ENCODE measurements at places on chromosomes 7 and 10.

GRCh38 chr7:153522261-153522660, 529.9 kb upstream of the DPP6 start:
- no peak for DNase-seq

GRCh38 chr7:156725073-156725472, 84.5 kb downstream of the RNF32 start:
- no peak for DNase-seq

DNA sequence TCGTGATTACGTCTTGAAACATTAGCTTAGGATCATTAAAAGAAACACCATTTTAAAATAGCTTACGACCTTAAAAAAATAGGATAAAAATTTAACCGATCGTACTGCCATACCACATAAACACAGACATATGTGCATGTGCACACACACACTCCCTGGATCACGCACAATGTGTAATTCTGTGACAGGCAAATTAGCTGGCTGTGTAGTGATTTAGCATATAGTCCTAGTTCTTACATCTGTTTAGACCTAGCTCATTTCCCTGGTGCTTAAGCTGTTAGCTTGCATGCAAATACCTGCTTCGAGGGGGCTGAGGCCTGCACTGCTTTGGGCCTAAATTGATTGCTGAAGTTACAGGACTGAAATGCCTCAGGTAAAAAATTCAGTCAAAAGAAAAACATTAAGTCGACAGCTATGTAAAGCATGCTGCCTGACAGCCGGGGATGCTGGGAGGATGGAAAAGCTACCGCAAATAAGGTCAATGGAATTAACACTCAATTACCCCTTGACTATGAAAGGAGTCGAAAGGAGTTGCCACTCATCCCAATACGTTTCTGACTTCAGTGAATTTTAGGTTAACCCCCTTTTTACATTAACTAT, 267.1 kb upstream of the FZD8 start:
- no peak for DNase-seq

GRCh38 chr10:5812283-5813090, 747 bp downstream of the GDI2 start:
- no peak for DNase-seq

- no peak for DNase-seq
These were observed 113.3 kb downstream of the ITGA8 start for GRCh38 chr10:15606377-15606776.

DNA sequence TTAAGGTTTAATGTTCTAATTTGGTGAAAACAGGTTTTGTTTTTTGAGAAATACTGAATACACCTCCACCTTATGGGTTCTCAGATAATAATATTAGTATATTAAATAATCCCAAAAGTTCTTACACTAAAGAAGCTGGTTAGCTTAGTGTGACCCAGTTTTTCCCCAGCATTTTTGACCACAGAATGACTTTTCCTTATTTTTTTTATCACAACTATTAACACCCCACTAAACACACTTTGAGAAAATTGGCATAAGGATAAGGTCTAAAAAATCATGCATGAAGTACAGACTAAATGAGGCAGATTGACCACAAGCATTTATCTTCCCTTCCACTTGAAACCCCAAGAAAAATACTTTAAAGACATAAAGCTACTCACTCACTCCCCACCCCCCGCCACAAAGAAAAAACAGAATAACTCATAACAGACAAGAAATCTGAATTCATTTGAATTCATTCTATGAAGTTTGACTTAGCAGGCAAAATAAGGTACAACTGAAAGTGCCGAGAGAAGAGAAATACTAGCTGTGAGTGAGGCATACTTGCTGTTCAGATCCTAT, 49.7 kb upstream of the WNT16 start:
- no peak for DNase-seq

DNA sequence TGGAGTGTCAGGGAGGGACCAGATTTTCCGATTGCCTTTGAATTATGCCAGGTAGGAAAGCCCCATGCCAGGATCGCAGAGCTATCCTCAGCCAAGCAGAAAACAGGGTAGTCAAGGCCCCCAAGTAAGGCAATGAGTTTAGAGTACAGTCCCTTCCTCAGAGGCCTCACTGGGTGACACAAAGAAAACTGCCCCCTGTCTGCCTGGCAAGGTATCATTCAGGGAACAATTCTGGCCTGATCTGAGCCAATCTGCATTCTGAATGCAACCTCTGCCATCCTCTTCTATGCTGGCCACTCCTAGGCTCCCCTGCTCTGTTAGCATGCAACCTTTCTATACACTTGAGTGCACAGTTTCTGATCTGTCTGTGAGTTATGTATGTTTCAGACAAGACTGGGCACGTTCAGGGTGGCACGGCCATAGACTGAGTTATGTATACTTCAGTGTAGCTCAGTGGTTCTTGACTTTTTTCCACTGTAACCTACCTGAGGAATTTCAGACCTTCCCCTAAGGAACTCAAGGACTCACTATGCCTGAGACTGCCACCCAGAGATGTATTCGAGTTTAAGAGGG, 336.8 kb downstream of the PLXNA4 start:
- no peak for DNase-seq

GRCh38 chr7:97971120-97971989, 18.6 kb downstream of the OCM2 start:
- DNase-seq, result no peak

GRCh38 chr10:102433619-102434046, 1.3 kb upstream of the CUEDC2 start:
- DNase-seq, result no peak

DNA sequence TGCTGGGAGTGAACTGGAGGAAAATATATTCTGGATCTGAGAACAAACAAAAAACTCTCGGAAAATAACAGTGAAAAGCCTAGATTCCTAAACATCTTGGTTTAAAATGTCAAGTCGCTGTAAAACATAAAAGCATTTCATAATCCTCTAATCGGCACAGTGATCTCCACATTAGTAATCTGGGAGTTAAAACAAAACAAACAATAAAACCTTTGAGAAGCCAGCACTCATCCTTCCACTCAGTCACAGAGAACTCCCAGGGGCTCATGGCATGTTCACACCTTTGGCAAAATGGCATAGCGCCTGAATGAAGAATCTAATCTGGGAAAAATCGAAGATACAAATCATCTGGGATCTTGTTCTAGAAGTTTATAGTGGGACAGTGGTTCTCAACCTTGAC, 24.1 kb upstream of the HPS1 start:
- DNase-seq, result no peak

Measured in 8988T (cell line).